ENCODE measurements at places on chromosomes 4 and X. TPM values are rescaled to one million over a fixed set of nuclear protein-coding genes. Genes with fewer than 3 reads are reported as not detected.

POU3F4 gene
- total RNA-seq: not detected

FRMPD4 gene
- not detected for total RNA-seq

CABS1 gene
- not detected for total RNA-seq

EREG gene
- 0.58 TPM for total RNA-seq

TFE3 gene
- 40.9 TPM for total RNA-seq

PNMA6F gene
- not detected for total RNA-seq

PARM1 gene
- total RNA-seq: 0.05 TPM

GPR34 gene
- not detected for total RNA-seq

SATL1 gene
- total RNA-seq: not detected

NR3C2 gene
- 31.6 TPM for total RNA-seq
